HAP-1 (cell line): ENCODE measurements at places on chromosomes 6 and 20.
A peak's percentile ranks its signal among the peaks of the same experiment; 100 is the strongest.

DNA sequence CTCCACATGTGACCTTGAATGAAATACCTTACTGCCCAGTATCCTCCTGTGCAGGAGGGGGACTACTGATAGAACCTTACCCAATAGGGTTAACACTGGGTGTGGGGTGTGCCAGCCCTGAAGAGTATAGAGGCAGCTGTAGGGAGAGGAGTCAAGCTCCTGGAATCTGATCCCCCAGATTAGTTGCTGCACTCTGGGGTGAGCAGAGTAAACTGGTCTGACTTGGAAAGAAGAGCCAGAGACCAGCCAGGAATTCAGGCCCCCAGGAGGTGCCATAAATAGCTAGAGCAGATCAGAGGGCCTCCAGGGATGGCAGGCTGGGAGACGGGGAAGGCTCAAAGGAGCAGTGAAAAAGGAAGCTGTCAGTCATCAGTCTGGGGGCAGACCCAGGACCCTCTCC, 3.5 kb upstream of the APOBEC2 start:
- DNase-seq: no peak

GRCh38 chr20:62832212-62832922, 15.5 kb downstream of the COL9A3 start:
- DNase-seq: peak; percentile 95

- DNase-seq: no peak
These were observed 313.5 kb upstream of the ECI2 start for GRCh38 chr6:4448841-4449240.

GRCh38 chr6:142804490-142804889, 140.5 kb downstream of the HIVEP2 start:
- no peak for DNase-seq

DNA sequence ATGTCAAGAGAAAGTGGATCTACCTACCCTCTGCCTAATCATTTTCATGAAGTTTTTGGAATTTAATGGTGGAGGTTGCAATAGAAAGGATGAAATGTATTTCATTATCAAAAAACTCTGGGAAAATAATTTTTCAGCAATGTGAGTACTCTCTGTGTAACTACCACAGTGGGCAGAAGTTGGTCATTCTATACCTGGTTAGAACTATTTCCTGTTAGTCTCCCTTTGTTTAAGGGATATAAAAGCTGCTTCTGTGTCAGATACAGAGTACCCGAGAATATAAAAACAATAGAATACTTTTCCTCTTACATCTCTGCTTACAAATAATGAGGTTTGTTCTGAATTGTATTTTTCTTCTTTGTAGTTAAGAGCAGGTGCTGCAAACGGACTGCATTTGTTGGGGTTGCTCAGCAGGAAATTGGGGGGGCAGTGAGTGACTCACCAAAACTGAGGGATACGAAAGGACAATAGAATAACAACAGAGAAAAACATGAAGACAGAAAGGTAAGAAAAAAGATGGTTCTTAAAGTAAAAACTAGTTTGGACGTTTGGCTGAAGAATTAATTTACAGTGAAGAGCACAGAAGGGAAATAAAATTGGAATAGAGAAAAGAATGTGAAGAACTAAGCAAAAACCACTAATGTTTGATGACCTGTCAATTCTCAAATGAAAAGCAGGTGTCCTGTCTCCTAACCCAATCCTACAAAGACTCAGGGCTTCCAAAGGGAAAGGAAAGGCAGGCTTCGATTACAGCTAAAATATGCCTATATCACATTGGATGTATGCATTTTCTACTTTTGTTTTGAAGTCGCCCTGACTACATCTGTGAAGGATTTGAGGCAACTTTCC, 703.1 kb downstream of the RFPL4B start:
- no peak for DNase-seq
